ENCODE measurements at places on chromosomes 2 and 18. TPM values are rescaled to one million over a fixed set of nuclear protein-coding genes. Genes with fewer than 3 reads are reported as not detected.

The C2orf66 gene
- total RNA-seq: not detected

DNA sequence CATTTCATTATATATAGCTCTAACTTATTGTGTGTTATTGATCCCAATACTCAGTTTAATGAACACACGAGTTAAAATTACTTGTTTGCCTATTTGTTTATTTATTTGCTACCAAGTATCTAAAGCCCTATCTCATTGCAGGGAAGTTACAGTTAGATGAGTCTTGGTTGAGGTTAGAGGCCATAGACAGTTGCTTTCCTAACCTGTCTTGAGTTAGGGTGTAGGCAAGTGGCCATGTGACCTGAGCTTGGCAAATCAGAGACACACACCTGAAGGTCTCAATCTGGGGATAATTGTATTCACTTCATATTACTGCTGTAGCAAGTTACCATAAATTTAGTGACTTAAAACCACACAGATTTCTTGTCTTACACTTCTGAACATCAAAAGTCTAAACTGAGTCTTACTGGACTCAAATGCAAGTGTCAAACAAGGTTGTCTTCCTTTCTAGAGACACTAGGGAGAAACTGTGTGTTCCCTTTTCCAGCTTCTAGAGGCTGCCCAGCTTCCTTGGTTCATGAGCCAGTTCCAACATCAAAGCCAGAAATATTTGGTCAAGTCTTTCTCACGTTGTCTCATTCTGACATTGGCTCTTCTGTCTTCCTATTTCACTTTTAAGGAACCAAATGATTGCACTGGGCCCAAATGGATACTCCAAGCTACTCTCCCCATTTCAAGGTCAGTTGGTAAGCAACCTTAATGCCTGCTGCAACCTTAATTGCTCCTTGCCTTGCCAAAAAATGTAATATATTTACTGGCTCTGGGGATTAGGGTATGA, 39.7 kb downstream of the COL3A1 start:
- peak; percentile 91 for DNase-seq

- DNase-seq: no peak
These were observed 246.2 kb upstream of the ID2 start for GRCh38 chr2:8435608-8436007.

DNA sequence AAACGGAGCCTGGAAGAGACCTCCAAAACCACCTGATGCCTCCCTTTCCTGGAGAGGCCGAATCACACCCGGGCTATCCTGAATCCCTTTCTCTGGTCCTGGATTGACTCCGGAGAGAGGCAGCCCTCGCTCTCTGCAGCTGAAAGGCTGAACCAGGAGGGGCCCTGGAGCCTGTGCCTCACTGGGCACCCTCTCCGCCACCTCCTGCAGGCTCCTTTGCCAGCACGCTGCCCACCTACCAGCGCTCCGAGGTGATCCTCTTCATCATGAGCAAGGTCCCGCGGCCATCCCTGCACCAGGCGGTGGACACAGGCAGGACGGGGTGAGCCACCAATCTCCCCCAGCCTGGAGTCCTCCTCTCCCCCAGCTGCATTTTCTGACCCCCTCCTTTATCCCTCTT, 35.7 kb downstream of the POMC start:
- DNase-seq: no peak

- no peak for DNase-seq
These were observed 115.4 kb downstream of the CCDC85A start for GRCh38 chr2:56299171-56299691.
